ENCODE measurements at places on chromosomes 3 and 15. TPM values are rescaled to one million over a fixed set of nuclear protein-coding genes. Genes with fewer than 3 reads are reported as not detected.

- no peak for DNase-seq
Observed at GRCh38 chr3:79478620-79479019, 289.2 kb downstream of the ROBO1 start.

DNA sequence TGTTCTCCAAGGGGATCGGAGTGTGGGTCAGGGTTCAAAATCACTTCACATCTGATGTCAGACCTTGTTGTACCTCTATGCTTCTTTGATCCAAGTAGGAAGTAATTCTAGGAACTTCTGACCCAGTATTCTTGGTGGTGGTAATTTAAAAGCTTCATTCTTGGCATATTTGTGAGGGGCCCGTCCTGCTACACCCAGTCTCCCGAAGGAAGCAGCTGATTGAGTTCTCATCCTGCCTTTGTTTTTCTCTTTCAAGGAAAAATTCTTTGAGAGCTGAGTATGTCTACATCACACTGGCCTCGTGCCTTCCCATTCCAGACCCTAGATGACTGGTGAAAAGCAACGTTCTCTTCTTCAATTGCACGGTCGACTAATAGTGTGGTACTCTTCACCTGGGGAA, 234.4 kb upstream of the TPRG1 start:
- no peak for DNase-seq

GRCh38 chr3:61181874-61182273, 69.4 kb downstream of the FHIT start:
- peak; percentile 9 for DNase-seq

- DNase-seq, result no peak
Observed at GRCh38 chr15:92893200-92893599, 6.9 kb upstream of the CHD2 start.

DNA sequence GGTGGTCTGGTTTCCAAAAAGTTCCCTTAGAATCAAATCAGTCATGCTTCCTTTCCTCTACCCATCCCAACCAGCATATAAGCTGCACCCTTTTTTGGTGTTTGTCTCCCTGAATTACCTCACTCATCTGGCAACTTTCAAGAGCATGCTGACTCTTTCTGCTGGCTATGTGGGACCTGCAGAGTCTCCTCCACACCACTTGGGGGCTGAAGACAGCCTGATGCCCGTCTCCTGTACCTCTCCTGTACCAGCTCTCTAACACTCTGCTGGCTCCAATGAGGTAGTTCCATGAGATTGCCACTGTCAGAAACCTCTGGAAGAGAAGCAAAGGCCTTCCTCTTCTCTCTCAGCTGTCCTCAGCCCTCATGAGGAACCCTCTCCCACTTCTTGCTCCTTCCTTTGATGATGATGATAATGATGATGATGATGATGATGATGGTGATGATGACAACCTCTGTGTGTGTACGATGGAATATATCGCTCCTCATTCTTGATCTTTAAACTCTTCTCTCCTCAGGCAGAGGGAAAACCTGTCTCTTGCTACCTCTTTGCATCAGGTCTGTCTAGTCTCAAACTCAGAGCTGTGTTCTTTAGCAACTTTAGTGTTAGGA, 257.5 kb downstream of the ZNF621 start:
- DNase-seq, result no peak

DNA sequence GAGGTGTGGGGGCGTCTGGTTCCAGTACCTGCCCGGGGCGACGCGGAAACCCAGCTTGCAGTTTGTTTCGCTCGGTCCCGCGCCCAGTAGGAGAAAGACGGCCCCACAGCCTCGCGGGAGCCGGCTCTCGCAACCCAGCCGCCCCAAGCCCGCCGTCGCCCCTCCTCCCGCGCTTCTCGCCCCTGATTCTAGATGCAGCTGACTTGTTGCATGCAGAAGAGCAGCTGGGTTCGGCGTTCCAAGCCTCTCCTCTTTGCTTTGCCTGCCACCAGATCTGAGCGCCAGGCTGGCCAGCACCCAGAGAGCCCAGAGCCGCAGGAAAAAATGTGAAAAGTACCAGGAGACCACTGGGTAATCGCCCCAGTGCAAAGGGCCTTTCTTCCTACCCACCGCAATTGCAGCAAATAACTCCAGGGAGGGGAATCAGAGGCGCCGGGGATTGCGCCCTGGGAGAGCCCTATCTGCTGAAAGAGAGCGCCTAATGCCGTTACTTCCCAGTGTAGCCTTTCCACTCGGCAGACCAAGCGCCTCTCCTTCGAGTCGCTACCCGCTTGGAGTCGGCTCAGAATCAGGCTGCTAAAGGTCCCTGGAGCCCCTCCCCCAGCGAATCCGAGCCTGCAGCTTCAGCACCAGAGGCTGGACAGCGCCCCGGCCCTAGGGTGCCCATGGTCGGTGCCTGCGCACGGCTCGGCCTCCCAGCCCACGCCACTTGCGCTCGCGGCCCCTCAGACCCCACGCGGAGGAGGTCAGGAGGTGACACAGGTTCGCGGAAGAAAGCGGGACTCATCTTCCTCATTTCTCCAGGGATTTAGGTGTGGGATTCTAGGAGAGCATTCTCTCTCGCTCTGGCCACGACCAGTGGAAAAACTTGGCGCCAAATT, 15.7 kb upstream of the AEN start:
- peak; percentile 61 for DNase-seq

- no peak for DNase-seq
Observed at GRCh38 chr15:42108189-42108588, 13.8 kb upstream of the PLA2G4D start.

- DNase-seq, result peak; percentile 57
Observed at GRCh38 chr3:187628169-187628568, 42.0 kb downstream of the SST start.

GRCh38 chr3:141432904-141433303, 53.9 kb upstream of the RASA2 start:
- no peak for DNase-seq

- peak; percentile 39 for DNase-seq
Observed at GRCh38 chr15:97991972-97992541, 31.6 kb downstream of the ARRDC4 start.

DNA sequence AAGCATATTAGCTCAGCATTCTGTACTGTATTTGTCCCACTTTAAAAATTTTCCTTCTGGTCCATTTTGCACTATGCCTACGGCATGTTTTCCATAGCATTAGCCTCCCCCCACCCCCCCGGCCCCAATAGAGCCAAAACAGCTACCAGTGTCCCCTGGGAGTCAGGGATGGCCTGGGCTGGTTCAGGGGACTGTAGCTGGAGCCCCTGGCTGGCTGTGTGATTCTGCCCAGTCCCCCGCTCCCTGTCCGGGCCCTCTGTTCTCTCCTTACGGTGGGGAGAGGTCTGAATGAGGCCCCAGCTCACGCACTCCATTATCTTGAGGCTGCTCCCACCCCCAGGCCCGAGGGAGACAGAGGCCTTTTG, 70.1 kb downstream of the KLF15 start:
- DNase-seq, result no peak

DNA sequence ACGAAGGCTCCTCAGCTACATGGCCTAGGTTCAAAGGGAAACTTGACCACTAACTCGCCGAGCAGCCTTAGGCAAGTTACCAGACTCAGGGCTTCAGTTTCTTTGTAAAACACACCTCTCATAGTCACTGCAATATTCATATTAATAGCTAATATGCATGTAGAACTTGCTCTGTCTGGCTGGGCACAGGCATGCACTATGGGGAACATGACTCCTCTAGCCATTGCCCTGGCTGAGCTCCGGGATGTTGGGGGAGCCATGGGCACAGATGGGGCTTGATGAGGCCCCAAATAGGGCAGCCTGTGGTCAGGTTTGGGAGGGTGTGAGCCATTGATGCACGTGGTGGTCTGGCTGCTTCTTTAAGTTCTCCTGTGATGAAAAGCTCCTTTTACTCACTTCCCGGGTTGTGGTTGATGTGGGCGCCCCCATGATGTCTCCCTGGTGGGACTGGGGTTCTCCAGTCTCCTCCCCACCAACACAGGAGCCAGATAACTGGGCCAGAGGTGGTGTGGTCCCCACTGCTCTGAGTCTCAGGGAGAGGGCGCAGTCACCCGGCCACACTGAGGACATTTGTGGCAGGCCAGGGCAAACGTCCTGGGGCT, 29.4 kb upstream of the DUSP7 start:
- peak; percentile 66 for DNase-seq

DNA sequence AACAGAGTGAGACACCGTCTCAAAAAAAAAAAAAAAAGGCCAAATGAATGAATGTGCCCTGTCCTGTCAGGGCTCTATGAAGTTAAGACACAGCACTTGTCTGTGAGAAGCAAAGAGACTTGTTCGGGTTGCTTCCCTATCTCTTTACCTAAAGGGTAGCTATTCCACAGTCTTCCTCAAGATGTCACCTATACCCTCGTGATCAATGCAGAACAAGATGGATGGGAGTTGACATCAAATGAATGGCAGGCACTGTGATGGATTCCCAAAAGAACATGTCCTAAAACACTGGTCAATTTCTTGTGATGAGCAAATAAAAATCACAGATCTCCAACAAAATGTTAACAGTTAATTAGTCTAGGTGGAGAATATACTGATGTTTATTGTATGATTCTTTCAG, 9.5 kb downstream of the TADA3 start:
- no peak for DNase-seq

Gene ST8SIA2
- 28.6 TPM for total RNA-seq

Gene SPTBN5
- total RNA-seq, result 0.45 TPM

Gene FBXO45
- 9.5 TPM for total RNA-seq

All from myocyte (in vitro differentiated cells).